ENCODE measurements at places on chromosomes 7 and 10.

DNA sequence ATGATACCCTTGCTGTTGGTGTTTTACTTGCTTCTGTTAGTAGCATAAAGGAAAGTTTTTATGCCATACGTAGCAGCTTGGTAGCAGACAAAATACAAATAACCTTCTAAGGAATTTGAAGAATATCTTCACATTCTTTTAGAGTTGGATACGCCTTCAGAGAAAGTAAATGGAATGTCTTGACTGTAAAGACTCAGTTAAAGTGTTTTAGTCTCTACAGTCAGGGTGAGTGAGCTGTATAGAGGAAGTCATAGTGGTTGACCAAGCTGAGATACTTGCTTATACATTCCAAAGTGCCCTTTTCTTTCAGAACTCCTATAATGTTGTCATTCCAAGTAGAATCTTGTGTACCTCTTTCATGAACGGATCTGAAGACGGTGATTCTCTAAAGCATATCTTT lies 37.7 kb downstream of the RABGEF1 start:
- DNase-seq, result peak; percentile 52

GRCh38 chr10:77835669-77836086 lies 90.9 kb downstream of the DLG5 start:
- no peak for DNase-seq

DNA sequence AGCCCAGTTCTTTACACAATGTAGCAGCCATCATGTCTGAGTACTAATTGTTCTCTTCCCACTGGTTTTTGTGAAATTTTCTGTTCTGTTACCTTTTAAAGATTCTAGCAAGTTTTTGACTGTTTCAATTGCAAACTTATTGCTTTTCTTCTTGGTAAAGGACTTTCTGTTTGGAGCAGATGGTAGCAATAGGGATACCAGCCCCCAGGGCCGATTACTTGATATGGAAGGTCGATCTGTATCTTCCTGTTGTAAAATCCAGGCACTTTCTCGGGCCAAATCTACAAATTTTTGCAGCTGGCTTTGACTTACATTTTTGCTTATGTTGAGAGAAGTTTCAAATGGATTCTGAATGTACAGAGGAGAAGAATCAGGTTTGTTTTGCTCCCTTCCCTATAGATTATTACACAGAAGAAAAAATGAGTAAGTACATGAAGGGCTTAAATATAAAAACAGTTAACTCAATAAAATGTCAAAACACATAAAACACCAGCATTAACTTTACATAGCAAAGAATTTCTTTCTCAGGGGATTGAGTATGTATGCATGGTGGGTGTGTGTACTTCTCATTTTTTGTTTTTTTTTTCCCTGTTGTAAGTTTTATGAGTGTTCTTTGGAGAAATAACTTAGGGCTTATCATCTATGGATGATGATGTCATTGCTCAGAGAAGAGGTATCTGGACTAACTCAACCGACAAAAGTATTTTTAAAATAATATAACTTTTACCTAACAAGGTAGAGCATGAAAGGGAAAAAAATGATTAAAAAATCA lies 35.3 kb downstream of the MTPAP start:
- no peak for DNase-seq

DNA sequence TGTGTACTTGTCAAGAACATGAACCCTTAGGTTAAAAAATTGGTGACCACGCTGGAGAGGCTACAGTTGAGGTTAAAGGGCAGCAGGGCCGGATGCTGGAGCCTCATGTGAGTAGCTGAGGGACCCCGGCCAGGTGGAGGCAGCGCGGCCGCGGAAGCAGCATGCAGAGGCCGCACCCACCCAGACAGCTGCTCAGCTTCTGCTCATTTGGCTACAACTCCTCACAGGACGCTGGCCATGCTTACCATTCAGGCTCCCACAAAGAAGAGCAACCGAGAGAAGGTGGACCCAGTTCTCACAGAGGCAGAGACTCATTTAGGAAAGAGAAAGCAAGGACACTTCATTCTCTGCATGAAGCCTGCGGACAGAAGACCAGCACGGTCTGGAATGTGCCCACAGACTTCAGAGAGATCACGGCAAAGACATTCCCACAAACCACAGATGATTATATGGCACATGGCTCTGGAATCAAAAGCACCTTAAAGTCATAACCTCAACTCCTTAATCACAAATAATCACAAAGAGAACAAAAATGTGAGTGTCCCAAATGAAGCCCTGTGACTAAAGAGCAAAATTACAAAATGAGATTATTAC lies 94.4 kb downstream of the VOPP1 start:
- DNase-seq, result peak; percentile 80

Data from SJSA1 (cell line).